A172 (cell line): ENCODE measurements at places on chromosomes 7 and 10. TPM values are rescaled to one million over a fixed set of nuclear protein-coding genes. Genes with fewer than 3 reads are reported as not detected.
A peak's percentile ranks its signal among the peaks of the same experiment; 100 is the strongest.

Gene CH25H
- total RNA-seq, result 0.09 TPM in 1 of 2 replicates, not detected in the other

Gene CRHR2
- total RNA-seq, result not detected in 2 replicates

- peak; percentile 53 for DNase-seq
These were observed 3.5 kb upstream of the GNGT1 start for GRCh38 chr7:93902777-93903423.

DNA sequence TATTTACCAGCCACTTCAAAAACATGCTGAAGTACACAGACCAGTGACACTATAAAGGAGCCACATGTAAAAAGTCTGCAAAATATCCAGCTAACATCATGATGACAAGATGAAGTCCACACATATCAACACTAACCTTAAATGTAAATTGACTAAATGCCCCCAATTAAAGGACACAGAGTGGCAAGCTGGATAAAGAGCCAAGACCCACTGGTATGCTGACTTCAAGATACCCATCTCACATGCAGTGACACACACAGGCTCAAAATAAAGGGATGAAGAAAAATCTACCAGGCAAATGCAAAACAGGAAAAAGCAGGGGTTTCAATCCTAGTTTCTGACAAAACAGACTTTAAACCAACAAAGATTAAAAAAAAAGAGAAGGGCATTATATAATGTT lies 12.9 kb upstream of the C10orf88 start:
- DNase-seq, result no peak

- no peak for DNase-seq
These were observed 55.8 kb upstream of the LANCL2 start for GRCh38 chr7:55309040-55309991.

DNA sequence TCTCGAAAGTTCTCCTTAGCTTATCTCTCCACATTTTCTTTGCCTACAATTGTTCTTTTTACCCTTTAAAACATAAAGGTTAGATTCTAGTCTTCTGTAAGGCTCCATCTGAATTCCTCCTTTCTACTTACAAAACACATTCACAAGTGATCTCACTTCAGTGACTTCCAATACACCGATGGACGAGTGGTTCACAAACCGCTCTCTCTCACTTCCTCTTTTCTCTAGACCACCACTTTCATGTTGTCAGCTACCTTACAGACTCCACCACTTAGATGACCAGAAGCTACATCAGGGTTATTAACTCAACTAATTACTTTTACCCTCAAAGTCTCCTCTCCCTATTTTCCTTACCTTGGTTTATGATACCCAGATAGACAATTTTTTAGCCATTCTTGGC lies 11.8 kb downstream of the MET start:
- no peak for DNase-seq

- DNase-seq, result no peak
These were observed 29.4 kb upstream of the GATAD1 start for GRCh38 chr7:92417913-92418312.

GRCh38 chr10:58003945-58004344 lies 263.7 kb downstream of the IPMK start:
- DNase-seq, result no peak

- peak; percentile 54 for DNase-seq
These were observed 51.1 kb downstream of the CAMK1D start for GRCh38 chr10:12400266-12400931.

- DNase-seq, result no peak
These were observed 33.3 kb downstream of the CALML3 start for GRCh38 chr10:5557799-5558771.

Gene ZNF33A
- 17.4 and 18.4 TPM in 2 replicates for total RNA-seq

- peak; percentile 52 for DNase-seq
These were observed 108.8 kb upstream of the MPP7 start for GRCh38 chr10:28411648-28412047.

Gene MYL10
- not detected in 2 replicates for total RNA-seq

DNA sequence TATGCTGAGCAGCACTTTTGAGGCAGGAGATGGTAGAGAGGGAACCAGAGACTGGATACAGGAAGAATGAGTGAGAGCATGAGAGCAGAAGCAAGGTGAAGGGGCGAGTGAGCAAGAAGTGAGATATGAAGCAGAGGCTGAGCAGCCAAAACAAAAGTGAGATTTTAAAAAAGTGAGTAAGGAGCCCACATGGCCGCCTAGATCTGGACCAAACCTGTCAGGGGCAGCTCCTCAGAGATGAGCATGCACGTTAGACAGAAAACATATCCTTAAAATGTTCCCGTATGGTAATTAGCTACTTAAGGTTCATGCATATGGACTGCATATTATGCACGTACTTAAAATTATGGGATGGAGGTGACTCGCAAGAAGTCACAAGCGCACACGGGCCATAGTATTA lies 22.5 kb downstream of the TMEM176A start:
- DNase-seq, result no peak

- no peak for DNase-seq
These were observed 169.0 kb upstream of the GPR26 start for GRCh38 chr10:123496996-123497660.

Gene TFR2
- not detected in 2 replicates for total RNA-seq

Gene LIPF
- not detected in 2 replicates for total RNA-seq

Gene CRCP
- 42.5 and 44.0 TPM in 2 replicates for total RNA-seq

DNA sequence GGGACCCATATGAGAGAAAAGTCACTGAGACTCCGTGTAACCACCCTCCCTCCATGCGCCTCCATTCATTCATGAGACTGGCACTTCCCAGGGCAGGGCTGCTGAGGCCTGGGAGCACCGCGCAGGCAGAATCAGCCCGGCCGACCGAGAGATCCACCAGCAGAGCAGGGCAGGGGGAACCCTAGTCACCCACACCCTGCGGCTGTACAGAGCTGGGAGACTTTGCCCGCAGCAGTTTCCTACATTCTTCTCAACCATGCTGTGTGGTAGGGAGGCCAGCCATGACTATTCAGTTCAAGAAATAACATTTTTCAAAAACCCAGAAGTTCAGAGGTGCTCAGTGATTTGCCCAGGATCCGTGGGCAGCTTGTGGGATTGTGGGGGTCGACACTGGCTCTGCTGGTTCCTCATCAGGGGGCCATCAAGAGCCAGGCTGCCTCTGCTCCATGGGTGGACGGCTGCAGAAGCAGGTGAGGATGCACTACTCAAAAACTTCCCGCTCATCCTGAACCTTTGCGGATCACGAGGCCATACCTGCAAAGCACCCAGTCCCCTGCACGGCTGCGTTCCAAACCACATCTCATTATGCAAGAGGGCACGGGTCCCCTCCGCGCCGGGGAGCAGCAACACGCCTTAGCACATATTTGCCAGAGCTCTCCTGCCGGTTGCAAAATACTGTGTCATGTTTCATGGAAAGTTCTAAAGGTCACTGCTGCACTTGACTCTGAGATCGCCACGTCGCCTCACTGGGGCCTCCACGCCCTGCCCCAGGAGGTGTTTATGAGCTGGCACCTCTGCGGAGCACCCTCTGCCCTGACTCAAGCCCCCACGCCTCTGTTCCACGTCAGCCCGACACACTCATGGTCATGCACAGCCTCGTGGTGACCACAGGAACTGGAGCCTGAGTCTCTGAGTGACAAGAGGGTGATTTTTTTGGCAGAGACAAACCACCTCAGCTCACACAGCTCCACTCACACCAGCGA lies 132.0 kb downstream of the PRKAG2 start:
- peak; percentile 88 for DNase-seq

Gene ZNF467
- total RNA-seq, result not detected in 2 replicates

GRCh38 chr7:108147031-108147563 lies 16.9 kb upstream of the LAMB4 start:
- DNase-seq, result no peak

GRCh38 chr7:36978461-36978860 lies 254.2 kb upstream of the AOAH start:
- no peak for DNase-seq

- no peak for DNase-seq
These were observed 13.1 kb downstream of the DDC start for GRCh38 chr7:50552139-50552538.

GRCh38 chr7:27767374-27767773 lies 27.4 kb downstream of the TAX1BP1 start:
- DNase-seq, result peak; percentile 79

DNA sequence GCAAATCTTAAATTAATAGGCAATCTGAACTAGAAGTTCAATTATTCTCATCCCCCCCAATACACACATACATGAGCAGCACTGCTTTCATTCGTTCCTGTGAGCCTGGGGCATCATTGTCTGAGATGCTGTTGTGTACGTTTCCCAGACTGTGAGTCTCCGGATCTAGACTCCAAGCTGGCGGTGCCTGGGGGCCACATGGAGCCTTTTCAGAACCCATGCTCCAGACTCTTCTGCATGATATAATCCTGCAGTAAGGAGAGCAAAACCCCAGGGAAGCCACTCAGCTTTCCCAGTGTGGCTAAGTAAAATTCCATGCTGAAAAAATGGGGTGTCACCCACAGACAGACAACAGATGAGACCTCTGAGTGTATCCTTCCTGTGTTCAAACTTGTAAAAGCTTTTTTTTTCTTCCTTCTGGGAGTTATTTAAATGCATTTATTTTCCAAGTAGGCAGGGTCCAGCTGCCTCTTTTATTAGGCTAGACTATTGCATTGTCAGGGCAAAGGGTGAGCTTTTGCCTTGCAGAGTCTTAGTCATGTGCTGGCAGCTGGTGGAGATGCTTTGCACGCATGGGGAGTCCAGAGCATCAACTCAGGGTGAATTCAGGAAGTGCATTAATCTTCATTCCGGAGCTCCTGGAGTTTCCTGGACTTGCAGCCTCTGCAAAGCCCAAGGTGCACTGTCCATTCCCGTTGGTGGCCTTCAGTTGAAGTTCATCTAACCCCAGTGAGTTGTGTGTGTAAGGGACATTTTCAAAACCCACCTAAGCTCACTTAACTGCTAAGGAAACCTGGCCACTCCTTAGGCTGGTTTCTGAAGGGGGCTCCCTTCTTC lies 185.7 kb upstream of the ADO start:
- peak; percentile 58 for DNase-seq

DNA sequence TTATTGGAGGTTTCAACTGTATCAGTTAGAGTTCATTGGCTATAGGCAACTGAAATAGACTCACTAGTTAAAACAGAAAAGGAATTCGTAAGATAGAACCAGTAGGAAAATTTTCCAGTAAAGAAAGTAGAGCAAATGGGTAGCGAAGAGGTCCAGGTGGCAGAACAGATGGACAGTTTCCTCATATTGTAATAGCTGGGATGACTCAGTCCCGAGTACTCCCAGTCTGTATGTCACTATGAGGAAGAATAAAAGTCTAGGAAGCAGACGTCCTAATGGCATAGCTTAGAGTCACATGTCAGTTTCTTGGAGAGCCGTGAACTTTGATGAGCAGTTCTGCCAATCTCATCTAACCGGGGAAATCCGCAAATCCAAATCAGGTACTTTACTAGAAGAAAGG lies 95.3 kb downstream of the RNF32 start:
- DNase-seq, result peak; percentile 3

DNA sequence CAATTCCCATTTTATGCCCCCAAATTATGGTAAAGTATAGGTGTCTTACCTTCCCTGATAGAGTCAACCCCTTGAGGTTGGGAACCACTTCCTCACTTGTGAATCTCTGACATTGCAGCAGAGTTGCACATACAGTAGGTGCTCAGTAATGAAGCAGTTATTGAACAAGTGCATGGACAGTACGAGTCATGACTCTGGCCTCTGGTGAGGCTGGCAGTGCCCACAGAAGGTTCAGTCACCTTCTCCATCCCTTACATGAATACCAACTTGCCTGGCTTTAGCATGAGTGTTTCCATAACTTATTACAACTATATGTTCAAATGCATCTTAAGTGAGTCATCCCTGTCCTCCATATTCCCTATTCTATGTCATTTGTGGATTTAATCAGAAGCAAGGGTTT lies 340.0 kb downstream of the ELMO1 start:
- DNase-seq, result no peak

GRCh38 chr7:6165521-6166320 lies 106.7 kb downstream of the CYTH3 start:
- DNase-seq, result no peak

GRCh38 chr7:73827567-73828106 lies 3.2 kb upstream of the CLDN4 start:
- DNase-seq, result peak; percentile 92

DNA sequence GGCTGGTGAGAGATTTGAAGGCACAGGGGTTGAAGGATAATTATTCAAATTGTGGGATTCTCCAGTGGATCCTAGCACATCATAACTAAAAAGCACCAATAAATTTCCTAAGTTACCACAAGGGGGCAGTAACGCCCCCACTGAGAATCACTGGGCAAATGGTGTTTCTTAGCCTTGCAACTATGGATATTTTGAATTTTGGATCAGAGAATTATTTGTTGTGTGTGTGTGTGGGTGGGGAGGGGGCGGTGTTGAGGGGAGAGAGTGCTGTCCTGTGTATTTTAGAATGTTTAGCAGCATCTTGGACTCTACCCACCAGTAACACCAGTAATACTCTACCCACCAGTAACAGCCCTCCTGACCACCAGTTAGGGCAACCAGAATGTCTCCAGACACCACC lies 63.3 kb upstream of the PRKG1 start:
- DNase-seq, result peak; percentile 23

DNA sequence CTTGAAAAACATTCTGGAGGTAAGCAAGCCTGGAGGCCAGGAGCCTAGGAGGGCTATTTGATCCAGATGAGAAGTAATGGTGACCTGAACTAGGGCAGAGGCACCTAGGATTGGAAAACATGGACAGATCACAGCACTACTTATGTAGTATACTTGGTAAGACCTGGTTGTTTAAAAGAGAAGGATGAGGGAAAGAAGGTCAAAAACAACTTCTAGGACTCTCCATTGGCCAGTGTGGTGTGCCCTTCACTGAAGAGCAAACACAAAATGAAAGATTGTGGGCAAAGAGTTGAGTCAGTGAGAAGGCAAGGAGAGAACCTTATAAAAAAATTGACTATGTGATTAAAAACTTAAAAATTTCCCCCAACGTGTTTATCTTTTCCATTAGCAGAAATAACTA lies 14.3 kb downstream of the ANKRD1 start:
- DNase-seq, result no peak

DNA sequence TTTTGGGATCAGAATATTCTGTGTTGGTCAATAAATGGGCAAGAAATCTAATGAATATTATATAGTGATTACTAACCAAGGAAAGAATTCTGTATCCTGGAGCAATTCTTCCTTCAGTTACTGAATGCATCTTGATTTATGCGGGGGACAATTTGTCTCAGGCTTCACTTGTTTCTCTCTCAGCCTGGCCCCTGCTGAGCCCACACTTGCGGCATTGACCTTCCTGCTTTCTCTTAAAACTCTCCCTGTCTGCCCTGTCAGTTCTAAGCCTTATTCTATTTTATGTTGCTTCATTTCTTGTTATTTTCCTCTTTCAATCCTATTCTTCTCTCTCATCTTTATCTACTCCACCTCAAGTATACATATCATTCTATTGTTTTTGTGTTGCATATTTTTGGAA lies 122.1 kb upstream of the TPK1 start:
- no peak for DNase-seq
